ENCODE measurements at places on chromosomes 3 and 15. TPM values are rescaled to one million over a fixed set of nuclear protein-coding genes. Genes with fewer than 3 reads are reported as not detected.
A peak's percentile ranks its signal among the peaks of the same experiment; 100 is the strongest.

DNA sequence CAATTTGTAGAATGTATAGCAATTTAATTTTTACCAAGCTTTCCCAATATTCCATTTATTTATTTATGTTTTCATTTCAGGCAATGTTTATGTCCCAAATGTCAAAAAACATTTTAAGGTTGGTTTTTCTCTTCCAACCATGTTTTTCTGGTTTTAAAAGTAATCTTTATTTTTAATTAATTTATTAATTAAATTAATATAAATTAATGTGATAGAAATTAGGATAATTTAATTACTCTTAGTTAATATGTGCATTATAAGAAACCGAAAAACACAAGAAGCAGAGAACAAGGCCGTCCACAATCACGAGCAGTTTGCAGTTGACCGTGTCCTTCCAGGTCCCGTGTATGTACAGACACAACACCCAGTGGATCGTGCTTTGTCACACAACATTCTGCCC is 34.2 kb downstream of the FBXO45 start:
- H3K36me3 ChIP-seq = no peaks in the 10 kb centered on the region
- H3K4me3 ChIP-seq = no peak overlapping the region
- H3K4me1 ChIP-seq = peaks cover 16% of the 10 kb centered on the region
- DNase-seq = no peak
- H3K27ac ChIP-seq = no peak overlapping the region
- H3K27me3 ChIP-seq = peaks cover 5% of the 10 kb centered on the region

- H3K27ac ChIP-seq = no peak overlapping the region
- no peak overlapping the region for H3K4me3 ChIP-seq
- DNase-seq = no peak
- H3K36me3 ChIP-seq = peaks cover 8% of the 10 kb centered on the region
- peaks cover 18% of the 10 kb centered on the region for H3K27me3 ChIP-seq
Measured at GRCh38 chr3:125085166-125085565, 29.4 kb upstream of the HEG1 start.

DNA sequence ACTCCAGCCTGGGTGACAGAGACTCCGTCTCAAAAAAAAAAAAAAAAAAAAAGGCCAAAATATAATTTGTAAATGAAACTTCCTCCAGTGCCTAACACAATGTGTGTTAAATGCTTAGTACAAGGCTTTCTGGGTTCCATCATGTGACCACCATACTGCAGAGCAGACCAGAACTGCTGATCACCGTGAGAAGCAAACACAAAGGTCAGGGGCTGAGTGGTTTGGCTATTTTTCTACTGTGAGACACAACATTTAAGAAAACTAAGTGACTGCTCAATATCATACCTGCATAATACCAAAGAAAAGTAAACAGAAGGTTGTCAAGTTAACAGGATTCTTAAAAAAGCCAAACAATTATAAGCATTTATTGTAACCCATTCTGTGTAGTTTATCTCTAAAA is 13.2 kb downstream of the ABCC5 start:
- H3K4me3 ChIP-seq = no peak overlapping the region
- H3K27ac ChIP-seq = no peak overlapping the region
- peaks cover 10% of the 10 kb centered on the region for H3K4me1 ChIP-seq
- peaks cover 5% of the 10 kb centered on the region for H3K36me3 ChIP-seq

DNA sequence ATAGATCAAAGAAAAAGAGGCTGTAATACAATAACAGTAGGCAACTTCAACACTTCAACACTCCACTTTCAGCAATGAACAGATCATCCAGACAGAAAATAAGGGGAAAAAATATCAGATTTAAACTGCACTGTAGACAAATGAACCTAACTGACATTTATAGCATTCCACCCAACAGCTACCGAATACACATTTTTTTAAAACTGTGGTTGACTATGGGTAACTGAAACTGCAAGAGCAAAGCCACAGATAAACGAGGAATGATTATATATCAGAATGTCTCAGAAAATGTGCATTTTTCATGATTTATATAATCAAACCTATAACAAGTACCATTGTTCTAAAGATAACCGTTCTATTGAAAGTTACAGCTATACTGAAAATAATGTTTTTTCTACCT is 514.9 kb upstream of the DPPA4 start:
- H3K4me3 ChIP-seq = no peak overlapping the region
- H3K27ac ChIP-seq = no peak overlapping the region
- H3K27me3 ChIP-seq = no peaks in the 10 kb centered on the region
- no peak for DNase-seq
- H3K4me1 ChIP-seq = peaks cover 4% of the 10 kb centered on the region

DNA sequence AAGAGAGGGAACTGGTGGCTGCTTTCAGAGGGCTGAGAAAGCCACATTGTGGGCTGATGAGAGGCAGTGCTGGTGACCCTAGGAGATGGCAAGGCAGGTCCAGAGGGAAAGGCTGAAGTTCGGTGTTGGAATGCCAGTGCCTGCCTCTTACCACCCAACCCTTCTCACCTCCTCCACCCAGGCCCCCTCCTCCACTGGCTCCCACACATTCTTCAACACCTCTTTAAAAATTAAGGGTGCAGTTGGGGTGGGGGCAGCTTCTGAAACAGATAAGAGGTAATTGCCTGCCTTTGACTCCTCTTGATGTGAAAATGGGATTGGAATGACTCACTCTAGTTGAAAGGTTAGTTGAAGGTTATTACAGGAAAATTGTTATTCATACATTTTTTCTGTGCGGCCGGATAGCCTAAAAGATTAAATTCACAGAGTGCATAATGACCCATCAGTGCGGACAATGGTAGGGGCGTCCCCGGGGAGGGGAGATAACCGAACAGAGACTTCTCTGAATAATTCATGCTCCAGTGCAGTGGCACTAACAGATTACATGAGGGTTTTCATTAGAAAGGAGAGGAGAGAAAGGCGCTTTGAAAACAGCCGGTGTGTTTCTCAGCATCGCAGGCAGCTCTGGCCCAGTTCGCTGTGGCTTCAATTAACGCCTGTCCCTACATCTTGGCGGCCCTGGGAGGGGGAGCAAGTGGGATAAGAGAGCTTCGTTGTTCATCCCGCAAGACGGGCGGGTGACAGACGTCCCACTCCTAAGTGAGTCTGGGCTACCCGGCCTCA is 212.4 kb downstream of the TLE3 start:
- no peaks in the 10 kb centered on the region for H3K36me3 ChIP-seq
- no peak overlapping the region for H3K4me3 ChIP-seq
- no peak for DNase-seq
- H3K4me1 ChIP-seq = no peaks in the 10 kb centered on the region

DNA sequence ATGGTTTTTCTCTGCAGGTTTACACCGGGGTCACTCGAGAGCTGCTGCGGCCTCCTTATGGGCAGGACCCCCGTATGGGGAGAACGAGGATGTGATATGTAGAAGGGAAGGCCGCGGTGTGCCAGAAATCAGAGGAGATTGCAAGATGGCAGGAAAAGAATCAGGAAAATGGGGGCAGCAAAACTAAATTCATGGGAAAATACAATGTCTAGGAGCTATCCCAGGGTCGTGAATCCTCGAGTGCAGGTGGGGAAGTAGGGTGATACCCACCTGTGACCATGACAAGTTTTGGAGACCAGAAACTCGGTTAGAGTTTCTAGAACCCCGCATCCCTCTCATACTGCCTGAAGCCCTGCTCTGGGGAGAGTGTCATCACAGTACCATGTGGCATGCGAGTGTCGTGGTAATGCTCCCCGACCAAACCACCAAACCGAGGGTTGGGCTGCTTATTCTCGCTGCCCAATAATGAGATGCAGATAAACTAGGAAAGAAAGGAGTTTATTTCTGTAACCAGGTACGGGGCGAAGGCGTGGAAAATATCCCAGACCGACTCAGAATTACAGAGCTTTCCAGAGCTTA is 781 bp downstream of the TRNT1 start:
- peaks cover 21% of the 10 kb centered on the region for H3K36me3 ChIP-seq
- H3K4me1 ChIP-seq = peaks cover 25% of the 10 kb centered on the region

GRCh38 chr3:144754076-144754783 is 782.6 kb downstream of the DIPK2A start:
- no peaks in the 10 kb centered on the region for H3K4me1 ChIP-seq
- H3K27ac ChIP-seq = no peak overlapping the region
- DNase-seq = no peak

DNA sequence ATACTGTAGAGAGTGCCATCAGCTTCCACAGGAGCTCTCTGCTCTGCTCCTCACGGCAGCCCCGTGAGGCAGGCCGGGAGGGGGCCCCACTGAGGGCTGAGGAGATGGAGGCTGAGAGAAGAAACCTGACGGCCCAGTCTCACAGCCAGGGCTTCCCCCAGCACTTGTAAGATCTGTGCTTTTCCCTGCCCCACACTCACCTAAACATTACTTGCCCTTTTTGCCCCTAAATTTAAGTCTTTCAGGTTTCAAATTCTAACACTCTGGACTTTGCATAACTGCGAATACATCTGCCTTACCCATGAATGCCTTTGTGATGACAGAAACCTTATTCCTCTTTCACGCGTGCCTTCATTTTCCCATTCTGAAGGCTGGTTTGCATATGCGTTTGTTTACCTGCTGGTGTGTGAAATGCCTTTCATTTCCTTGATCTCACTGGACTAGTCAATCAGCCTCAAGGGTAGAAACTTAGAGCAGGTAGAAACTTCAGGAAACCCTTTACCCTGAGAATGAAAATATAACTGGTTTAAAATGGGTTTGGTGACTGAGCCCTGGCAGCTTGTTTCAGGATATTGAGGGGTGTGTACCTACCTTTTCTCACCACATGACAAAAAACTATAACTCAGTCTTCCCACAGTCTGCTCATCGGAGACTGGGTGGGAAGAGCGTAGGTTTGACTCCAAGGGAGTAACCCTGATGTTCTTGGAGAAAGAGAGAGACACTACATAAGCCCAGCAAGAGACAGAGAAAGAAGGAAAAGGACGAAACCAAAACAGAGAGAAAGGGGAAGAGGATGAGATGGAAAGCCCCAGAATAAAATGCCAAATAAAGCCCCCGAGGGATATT is 20.1 kb downstream of the SLC12A8 start:
- H3K27me3 ChIP-seq = peaks cover 6% of the 10 kb centered on the region
- H3K36me3 ChIP-seq = no peaks in the 10 kb centered on the region
- no peak overlapping the region for H3K4me3 ChIP-seq

Gene MOBP
- not detected for total RNA-seq

Gene TIGIT
- total RNA-seq = 42.4 TPM

Gene CCK
- total RNA-seq = not detected

DNA sequence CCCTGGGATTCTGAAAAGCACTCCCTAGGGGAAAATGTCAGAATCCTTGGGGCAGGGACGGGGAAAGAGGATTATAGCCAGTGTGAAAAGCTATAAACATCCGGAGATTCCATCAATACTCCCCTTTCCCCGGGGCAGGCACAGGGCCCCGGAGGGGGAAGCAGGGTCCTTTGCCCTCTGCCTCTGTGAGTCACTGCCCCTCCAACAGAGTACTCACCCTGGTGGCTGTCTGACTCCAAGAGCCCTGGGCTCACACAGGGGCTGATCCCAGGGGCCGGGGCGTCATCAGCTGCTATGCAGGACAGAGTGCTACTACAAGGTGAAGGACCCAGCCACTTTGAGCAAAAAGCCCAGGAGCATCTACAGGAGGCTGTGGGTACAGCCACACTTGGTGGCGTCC is 133.0 kb upstream of the PRR20G start:
- H3K4me3 ChIP-seq = no peak overlapping the region
- no peak for DNase-seq
- no peaks in the 10 kb centered on the region for H3K4me1 ChIP-seq
- H3K27ac ChIP-seq = no peak overlapping the region
- peaks cover 44% of the 10 kb centered on the region for H3K27me3 ChIP-seq

GRCh38 chr3:16311960-16312451 is 47.0 kb downstream of the OXNAD1 start:
- peaks cover 45% of the 10 kb centered on the region for H3K36me3 ChIP-seq
- peaks cover 82% of the 10 kb centered on the region for H3K4me1 ChIP-seq
- peak; percentile 60 for DNase-seq
- peak overlapping the region; percentile 86 for H3K27ac ChIP-seq

GRCh38 chr3:112321867-112322652 is 10.9 kb upstream of the CD200 start:
- H3K4me3 ChIP-seq = no peak overlapping the region
- peaks cover 8% of the 10 kb centered on the region for H3K27me3 ChIP-seq
- peaks cover 2% of the 10 kb centered on the region for H3K36me3 ChIP-seq
- peaks cover 5% of the 10 kb centered on the region for H3K4me1 ChIP-seq

DNA sequence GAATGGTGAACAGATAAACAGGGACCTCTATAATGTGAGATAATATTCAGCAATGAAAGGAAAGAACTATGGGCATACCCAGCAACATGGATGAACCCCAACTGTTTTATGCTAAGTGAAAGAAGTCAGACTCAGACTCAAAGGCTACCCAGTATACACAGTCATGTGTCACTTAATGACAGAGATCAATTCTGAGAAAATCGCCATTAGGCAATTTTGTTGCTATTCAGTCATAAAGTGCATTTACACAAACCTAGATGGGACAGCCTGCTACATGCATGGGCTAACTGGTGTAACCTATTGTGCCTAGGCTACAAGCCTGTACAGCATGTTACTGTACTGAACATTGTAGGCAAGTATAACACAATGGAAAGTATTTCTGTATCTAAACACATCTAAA is 76.5 kb downstream of the B3GNT5 start:
- no peak overlapping the region for H3K4me3 ChIP-seq
- no peaks in the 10 kb centered on the region for H3K27me3 ChIP-seq
- no peak for DNase-seq
- peaks cover 23% of the 10 kb centered on the region for H3K4me1 ChIP-seq

- no peak for DNase-seq
- no peaks in the 10 kb centered on the region for H3K36me3 ChIP-seq
- H3K27me3 ChIP-seq = no peaks in the 10 kb centered on the region
- H3K4me1 ChIP-seq = no peaks in the 10 kb centered on the region
- H3K4me3 ChIP-seq = no peak overlapping the region
Measured at GRCh38 chr3:154987846-154988245, 92.3 kb upstream of the MME start.

DNA sequence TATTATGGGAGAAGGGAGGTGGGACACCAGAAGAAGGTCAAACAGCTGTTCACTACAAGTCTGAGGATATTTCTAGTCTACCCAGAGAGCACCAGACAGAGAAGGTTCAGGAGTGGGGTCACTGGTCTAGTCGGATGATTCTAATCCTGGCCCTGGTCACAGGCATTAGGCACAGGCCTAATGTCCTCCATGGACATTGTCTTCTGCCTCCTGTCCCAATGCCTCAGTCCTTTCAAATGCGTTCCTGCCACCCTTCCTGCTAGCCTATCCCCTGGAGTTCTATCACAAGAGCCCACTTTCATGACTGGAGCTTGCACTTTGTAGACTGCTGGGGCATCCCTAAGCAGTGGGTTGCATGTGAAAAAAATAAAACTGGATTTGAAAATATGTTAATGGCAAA is 83.9 kb upstream of the PFN2 start:
- no peaks in the 10 kb centered on the region for H3K36me3 ChIP-seq
- H3K27ac ChIP-seq = no peak overlapping the region
- no peak overlapping the region for H3K4me3 ChIP-seq
- DNase-seq = no peak
- H3K4me1 ChIP-seq = no peaks in the 10 kb centered on the region

Gene CLDND1
- 542 TPM for total RNA-seq

Gene FEZF2
- not detected for total RNA-seq

Gene GRAMD2A
- total RNA-seq = not detected

Gene PRR20G
- not detected for total RNA-seq

Gene NRROS
- 16.2 TPM for total RNA-seq

Gene LYZL4
- not detected for total RNA-seq

- H3K4me3 ChIP-seq = no peak overlapping the region
- H3K27ac ChIP-seq = no peak overlapping the region
- no peak for DNase-seq
- H3K4me1 ChIP-seq = no peaks in the 10 kb centered on the region
- peaks cover 4% of the 10 kb centered on the region for H3K27me3 ChIP-seq
Measured at GRCh38 chr3:16122661-16123060, 51.8 kb upstream of the GALNT15 start.
